ENCODE measurements at places on chromosomes 2 and 18.
A peak's percentile ranks its signal among the peaks of the same experiment; 100 is the strongest.

- no peak for DNase-seq
These were observed 10.0 kb downstream of the FAP start for GRCh38 chr2:162233197-162233596.

- DNase-seq: no peak
These were observed 261.8 kb downstream of the FHOD3 start for GRCh38 chr18:36559149-36559857.

GRCh38 chr2:123359636-123360035, 665.5 kb upstream of the CNTNAP5 start:
- no peak for DNase-seq

GRCh38 chr2:44623622-44624351, 262.0 kb downstream of the CAMKMT start:
- DNase-seq: no peak

- no peak for DNase-seq
These were observed 402.0 kb upstream of the UBE2E3 start for GRCh38 chr2:180578441-180578840.

- no peak for DNase-seq
These were observed 8.4 kb downstream of the CAD start for GRCh38 chr2:27225526-27225925.

DNA sequence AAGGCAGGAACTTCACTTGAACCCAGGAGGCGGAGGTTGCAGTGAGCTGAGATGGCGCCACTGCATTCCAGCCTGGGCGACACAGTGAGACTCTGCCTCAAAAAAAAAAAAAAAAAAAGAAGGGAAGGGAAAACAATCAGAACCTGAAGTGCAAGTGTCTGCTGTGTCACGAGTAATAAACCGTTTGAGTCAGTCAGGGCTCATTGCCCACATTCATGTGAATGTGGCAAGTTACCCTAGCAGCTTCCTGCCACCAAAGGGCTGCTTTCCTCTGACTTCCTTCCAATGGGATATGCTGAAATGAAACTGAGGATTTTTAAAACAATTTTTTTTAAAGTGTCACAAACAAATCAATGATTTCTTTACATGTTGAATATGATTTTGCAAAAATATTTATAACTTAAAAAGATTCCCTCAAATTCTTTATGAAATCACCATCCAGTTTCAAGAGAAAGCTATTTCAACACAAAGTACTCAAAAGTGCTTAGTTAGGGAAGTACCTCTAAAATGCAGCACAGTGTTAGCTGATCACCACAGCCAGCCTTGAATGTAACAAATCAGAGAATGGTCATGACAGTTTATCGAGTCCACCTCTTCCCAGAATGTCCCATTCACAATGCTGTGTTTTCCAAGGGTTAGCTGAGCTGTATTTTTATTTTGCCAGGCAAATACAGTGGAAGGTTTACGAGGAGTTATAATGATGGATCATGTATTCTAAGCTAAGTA, 36.4 kb downstream of the WDSUB1 start:
- peak; percentile 74 for DNase-seq

DNA sequence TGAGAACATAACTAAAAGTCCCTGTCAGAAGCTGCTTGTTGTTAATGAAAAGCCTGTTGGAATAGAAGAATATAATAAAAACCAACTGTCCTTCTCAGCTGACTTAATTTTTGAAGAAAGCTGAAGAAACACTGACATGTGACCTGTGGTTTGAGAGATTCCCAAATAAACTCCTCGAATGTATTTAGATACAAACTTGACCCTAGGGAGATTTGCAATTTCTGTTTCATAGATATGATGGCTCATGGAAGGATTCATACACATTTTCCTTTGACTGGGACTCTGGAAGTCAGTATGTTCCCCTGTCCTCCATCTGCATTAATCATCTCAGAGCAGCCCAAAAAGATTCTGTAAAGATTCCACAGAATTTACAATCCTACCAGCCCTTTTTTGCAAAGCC, 195.1 kb downstream of the TMEM247 start:
- no peak for DNase-seq

DNA sequence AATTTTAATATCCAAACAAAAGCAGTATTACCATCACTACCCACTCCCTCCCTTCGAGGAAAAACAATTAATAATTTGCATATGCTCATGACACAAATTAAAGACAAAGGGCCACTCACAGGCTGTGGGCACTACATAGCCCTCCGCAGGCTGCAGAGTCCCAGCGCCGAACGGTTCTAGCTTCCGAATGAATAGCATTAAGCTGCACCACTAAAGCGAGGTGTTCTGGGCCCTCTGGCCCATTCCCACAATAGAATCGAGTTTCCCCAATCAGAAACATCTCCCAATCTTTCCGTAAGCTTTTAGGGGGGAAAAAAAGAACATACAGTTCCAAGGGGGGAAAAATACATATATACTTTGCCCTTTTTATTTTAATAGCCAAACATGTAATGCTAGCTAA, 14.5 kb upstream of the SIX3 start:
- DNase-seq: no peak

- no peak for DNase-seq
These were observed 416.7 kb downstream of the ARHGAP15 start for GRCh38 chr2:143545949-143546255.

DNA sequence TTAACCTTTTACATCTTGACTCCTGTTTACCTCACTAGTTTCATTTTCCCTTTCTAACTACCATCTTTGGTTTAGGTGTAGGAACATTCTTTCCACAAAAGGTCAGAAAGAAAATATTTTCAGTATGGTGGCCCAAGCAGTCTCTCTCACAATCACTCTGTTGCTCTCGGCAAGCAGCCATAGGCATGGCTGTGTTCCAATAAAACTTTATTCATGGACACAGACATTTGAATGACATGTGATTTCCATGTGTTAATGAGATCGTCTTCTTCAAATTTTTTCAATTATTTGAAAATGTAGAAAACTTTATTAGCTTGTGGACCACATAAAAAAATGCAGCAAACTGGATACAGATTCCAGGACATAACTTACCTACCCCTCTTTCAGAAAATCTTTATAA, 109.7 kb upstream of the CNTNAP5 start:
- no peak for DNase-seq

DNA sequence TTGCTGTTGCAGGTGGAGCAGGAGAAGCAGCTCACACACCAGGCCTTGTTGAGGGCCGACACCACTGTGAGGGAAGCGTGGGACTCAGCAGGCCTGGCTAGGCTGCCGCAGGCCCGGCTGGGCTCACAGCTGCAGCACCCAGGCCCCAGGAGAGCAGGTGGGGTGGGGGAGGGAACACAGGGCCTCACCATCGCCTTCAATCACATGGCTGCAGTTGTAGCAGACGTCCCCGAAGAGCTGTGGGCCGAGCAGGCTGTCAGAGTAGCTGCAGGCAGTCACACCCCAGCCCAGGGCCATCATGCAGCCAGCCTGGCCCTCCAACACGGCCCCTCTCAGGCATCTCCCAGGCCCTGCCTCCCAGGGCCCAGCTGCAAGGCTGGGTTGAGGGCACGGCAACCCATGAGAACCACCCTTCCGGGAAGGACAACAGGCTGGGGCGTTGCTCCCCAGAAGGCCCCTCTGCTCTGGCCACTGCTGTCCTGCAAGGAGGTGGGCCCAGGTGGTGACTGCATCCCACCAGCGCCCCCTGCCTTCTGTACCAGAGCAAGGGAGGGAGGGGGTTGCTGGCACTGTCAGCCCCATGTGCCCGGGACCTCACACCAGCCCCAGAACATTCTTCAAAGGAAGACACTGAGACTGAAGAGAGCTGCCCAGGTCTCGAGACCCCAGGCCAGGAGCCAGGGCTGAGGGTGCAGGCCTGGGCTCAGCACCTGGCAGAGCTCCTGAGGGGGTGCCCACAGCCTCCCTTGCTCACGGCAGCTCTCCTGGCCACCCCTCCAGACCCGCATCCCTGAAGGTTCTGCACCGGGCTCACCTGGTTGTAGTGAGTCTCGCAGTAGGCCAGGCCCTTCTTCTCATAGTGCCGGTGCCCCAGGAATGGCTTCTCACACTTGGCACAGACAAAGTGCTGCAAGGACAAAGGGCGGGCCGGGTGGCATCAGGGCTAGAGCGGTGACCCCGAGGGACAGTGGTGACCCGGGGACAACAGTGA, 5.6 kb upstream of the GPR17 start:
- DNase-seq: no peak

- DNase-seq: no peak
These were observed 44.4 kb downstream of the TRIB2 start for GRCh38 chr2:12761104-12761503.

DNA sequence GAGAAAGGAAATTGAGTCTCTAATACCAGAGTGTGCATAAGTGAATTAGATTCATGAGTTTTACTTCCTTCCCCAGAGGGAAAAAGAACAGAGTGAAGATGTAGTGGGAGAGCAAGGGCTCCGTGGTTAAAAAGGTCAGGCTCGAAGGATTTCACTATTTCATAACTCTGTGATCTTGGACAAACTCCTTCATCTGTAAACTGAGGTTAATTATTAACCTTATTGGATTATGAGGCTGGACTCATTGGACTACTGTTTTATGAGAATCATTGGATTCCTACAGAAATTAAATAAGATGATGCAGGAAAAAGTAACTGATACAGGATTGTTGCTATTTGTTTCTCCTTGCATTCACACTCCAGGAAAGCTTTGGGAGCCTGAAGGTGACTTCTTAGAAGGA, 45.0 kb downstream of the SRD5A2 start:
- no peak for DNase-seq

GRCh38 chr18:59300676-59301285, 17.7 kb downstream of the CPLX4 start:
- DNase-seq: no peak

DNA sequence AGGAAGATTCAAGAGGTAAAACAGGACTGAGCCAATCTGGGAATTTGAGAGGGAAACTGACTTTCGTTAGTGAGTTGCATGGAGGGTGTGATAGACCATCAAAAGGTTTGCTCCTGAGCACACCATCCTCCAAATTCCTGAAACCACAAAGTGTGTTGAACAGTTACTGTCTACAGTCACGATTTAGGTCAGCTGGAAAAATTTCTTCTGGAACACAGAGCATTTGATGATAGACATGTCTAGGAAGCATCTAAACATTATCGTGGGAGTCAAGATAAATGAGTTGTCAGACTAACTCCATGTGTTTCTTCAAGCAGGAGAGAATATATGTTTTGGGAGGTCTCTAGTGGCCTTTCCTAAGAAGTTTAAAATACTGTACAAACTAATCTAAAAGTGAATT, 449.4 kb upstream of the SLC14A2 start:
- DNase-seq: no peak

GRCh38 chr2:174025271-174026121, 60.3 kb upstream of the SP3 start:
- DNase-seq: no peak

GRCh38 chr2:180980943-180981911, 822 bp downstream of the UBE2E3 start:
- peak; percentile 61 for DNase-seq

GRCh38 chr2:160229591-160229990, 29.5 kb upstream of the ITGB6 start:
- DNase-seq: no peak

DNA sequence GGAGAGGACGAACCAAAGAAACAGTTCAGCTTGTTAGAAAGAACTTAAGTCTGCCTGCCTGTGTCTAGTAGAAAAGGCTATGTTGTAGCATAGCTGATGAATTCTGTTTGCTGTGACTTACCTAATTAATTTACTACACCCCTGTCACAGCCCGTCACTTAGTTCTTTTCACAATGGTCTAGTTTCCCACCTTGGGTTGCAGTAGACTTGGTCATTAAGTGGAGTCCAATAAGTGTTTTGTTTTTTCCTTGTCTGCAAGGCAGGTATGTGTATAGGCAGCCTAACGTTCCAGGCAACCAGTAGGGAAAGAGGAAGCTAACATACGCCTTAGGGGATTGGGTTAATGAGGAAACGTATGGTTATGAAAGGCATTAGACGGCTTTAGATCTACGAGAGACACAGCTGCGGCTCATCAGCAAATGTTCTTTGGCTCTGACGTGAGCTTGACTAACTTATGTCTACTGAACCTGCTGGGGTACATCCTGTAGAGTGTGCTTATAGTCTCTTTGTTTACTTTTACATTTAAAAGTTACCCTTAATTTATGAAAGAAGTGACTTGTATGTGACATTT, 180.1 kb downstream of the PRPF40A start:
- DNase-seq: peak; percentile 24

- DNase-seq: no peak
These were observed 2.3 kb downstream of the TM4SF20 start for GRCh38 chr2:227376656-227377396.

DNA sequence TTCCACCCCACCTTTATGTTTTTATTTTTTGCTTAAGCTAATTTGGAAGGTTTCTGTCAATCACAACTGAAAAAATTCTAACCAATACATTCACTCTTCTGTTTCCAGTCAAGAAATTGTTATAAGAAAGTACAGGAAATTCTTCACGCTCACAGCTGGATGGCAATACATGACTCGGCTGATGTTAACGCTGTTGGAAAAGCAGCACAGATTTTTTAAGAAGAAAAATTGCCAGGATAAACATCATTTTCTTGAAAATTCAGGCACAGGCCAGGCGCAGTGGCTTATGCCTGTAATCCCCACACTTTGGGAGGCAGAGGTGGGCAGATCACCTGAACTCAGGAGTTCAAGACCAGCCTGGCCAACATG, 46.1 kb downstream of the STPG4 start:
- no peak for DNase-seq

- DNase-seq: no peak
These were observed 552.3 kb downstream of the TSN start for GRCh38 chr2:122307763-122308162.

DNA sequence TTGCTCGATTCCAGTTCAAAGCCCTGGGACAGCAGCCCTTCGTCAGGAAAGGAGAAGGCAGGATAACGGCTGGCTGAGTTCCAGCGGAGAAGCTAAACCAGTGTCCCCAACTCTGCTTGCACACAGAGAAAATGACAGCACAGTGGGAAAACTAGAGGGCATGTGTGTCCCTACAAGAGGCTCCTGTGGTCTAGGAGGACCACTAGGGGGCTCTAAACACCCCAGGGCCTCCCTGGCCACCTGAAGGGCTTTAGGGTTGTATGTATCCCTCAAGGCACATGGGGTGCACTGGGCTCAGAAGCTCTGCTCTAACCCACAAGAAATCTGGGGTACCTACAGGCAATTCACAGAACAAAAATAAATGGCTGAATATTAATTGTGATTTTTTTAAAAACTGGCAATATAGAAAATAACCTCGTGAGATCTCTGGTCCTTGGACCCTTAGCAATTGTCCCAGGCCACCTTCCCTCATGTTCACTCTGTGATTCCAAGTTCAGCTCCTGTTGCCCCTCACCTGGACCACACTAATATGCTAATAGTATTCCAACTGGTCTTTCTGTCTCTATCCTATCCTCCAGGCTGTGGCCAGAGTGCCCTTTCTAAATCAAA, 17.5 kb downstream of the STAT1 start:
- no peak for DNase-seq
